ENCODE measurements at places on chromosomes 2 and 18.

GRCh38 chr2:10165861-10166675 is 43.5 kb downstream of the RRM2 start:
- no peaks in the 10 kb centered on the region for H3K27me3 ChIP-seq
- H3K27ac ChIP-seq = no peak overlapping the region
- H3K4me1 ChIP-seq = peaks cover 41% of the 10 kb centered on the region
- H3K4me3 ChIP-seq = no peak overlapping the region
- H3K36me3 ChIP-seq = no peaks in the 10 kb centered on the region
- no peak for DNase-seq

DNA sequence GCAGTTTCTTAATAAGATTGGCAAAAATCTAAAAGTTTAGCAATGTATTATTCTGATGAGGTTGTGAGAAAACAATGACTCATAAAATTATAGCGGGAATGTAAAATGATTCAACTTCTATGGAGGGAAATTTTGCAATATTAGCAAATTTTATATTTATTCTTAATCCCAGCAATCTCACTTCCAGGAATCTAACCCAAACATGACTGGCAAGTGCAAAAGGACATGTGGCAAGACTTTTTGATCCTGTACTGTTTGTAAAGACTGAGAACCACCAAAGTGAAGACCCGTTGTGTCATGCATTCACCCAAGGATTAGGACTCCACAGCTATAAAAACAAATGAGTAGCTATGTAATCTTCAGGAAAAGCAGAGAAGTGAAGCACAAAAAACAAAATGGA is 234.8 kb upstream of the KYNU start:
- H3K4me1 ChIP-seq = no peaks in the 10 kb centered on the region
- DNase-seq = no peak
- no peaks in the 10 kb centered on the region for H3K27me3 ChIP-seq
- no peak overlapping the region for H3K27ac ChIP-seq
- H3K4me3 ChIP-seq = no peak overlapping the region
- H3K36me3 ChIP-seq = peaks cover 7% of the 10 kb centered on the region

DNA sequence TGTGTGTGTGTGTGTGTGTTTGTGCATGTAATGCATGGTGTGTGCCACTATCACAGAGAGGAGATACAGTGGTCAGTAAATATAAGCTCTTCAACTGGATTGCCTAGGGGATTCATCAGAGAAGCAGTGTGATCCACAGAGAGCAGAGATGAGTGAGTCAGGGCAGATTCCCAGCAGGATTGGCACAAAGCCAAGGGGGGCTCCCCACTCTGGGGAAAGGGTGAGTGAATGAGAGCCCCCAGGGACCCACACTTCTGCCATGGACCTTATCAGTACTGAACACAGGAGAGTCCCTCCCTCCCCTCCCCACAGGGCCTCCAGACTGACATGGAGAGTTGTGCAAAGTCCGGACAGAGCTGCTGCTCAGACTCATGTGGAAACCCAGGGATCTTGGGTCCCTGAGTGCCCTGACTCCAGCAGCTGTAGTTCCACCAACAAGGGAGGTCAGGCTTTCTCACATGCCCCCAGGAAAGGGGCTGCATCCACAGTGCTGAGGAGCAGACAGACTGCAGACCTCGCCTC is 748.8 kb downstream of the NR4A2 start:
- H3K4me1 ChIP-seq = no peaks in the 10 kb centered on the region
- H3K27ac ChIP-seq = no peak overlapping the region
- H3K36me3 ChIP-seq = no peaks in the 10 kb centered on the region
- no peak for DNase-seq

- H3K4me3 ChIP-seq = peak overlapping the region; percentile 6
- no peak overlapping the region for H3K27ac ChIP-seq
- peaks cover 20% of the 10 kb centered on the region for H3K36me3 ChIP-seq
Observed at GRCh38 chr18:8765783-8766463, 60.6 kb downstream of the MTCL1 start.

DNA sequence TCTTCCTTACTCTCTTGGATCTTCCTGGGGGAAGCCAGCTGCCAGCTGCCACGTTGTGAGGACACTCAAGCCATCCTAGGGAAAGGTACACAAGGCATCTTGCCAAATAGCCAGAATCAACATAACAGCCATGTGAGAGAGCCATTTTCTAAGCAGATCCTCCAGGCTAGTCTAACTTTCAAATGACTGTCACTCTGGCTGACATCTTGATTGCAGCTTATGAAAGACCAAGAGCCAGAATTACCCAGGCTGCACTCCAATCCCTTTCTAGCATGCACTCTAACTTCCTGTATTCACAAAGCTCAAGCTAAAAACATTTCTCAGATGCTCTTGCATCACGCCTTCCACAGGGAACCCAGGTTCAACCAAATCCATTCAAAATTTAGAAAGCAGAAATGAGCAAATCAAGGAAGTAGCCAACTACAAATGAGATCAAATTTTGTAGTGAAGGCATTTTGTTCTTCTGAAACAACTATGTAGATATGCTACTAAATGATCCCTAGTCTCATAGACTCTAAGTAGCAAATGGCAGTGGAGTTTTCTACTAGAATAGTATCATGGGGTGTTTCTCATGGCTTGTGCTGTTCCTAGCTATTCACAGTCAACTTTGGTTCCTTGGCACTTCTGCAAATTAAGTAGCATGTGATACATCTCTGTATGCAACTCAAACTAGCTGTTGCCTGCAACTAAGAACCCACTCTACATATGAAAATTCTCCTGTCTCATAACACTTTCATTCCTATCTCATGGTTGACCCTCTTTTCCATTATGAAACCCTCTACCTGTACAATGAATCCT is 281.9 kb downstream of the ZEB2 start:
- H3K27me3 ChIP-seq = no peaks in the 10 kb centered on the region
- H3K4me3 ChIP-seq = no peak overlapping the region
- H3K36me3 ChIP-seq = no peaks in the 10 kb centered on the region
- H3K27ac ChIP-seq = no peak overlapping the region
- H3K4me1 ChIP-seq = peaks cover 54% of the 10 kb centered on the region

DNA sequence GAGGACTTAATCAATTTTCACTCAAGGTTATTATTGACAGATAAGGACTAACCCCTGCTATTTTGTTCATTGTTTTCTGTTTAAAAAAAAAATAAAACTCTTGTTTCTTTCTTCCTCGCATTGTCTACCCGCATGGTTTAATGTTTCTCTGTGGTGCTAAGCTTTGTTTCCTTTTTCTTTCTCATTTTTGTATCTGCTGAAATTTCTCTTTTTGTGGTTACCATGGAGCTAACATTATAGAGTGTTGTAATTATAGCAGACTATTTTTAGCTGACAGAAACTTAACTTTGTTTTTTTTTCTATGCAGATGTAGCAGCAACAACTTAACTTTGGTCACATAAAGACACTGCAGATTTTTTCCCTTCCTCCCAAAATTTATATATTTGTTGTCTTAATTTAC is 43.1 kb upstream of the CHN1 start:
- H3K4me3 ChIP-seq = no peak overlapping the region
- no peak for DNase-seq
- H3K27me3 ChIP-seq = no peaks in the 10 kb centered on the region
- no peak overlapping the region for H3K27ac ChIP-seq

DNA sequence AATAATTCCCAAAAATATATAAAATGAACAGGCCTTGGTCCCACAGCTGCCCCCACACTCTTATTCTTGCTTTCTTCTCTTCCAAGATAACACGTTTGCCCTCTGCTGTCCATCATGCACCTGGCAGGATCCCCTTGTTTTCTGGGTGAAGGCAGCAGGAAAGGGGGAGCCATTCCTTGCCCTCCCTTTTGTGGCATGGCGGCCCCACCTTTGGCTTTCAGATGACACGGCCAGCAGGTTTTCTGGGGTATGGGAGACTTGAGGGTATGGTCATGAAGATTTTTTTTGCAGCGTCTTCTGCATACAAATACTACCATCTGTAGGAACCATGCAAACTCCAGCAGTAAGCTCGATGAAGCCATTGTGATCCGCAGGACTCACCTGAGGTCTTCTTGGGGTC is 118.8 kb downstream of the MAPK4 start:
- no peaks in the 10 kb centered on the region for H3K36me3 ChIP-seq
- DNase-seq = no peak
- peaks cover 11% of the 10 kb centered on the region for H3K4me1 ChIP-seq
- no peak overlapping the region for H3K27ac ChIP-seq

DNA sequence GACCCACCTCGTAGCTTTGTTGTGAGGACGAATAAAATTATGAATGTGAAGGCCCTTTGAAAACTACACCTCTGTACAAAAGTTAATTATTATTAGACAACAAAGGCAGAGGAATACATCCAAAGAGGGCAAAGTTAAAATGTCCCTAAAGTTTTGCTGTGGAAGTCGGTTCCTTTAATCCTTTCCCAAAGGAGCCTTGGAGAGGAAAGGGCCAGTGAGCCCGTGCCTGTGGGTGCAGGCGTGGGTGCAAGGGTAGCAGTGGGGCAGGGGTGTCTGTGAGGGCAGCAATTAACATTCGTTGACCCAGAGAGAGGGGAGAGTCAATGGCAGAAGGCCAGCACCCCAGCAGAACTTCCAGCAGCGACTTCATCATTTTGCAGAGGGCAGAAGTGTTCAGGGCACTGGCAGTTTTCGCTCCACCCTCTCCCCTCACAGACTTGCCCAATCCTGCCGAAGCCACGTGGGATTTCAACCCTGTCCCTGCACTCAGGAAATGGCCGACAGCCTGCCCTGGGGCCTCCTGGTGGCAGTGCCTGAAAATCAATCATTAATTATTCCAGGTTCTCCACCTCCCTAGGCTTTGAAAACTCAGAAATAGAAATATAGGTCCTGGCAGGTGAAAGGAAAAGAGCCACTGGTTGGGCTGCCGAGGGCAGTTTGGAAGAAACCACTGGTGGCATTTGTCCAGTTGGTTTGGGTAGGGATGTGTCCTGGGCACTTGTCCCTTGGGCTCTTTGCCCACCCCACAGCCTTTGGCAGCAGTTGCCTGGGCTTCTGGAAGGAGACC is 4.2 kb upstream of the PAX8 start:
- peaks cover 86% of the 10 kb centered on the region for H3K27me3 ChIP-seq
- DNase-seq = no peak
- H3K36me3 ChIP-seq = no peaks in the 10 kb centered on the region
- no peak overlapping the region for H3K4me3 ChIP-seq
- no peak overlapping the region for H3K27ac ChIP-seq

DNA sequence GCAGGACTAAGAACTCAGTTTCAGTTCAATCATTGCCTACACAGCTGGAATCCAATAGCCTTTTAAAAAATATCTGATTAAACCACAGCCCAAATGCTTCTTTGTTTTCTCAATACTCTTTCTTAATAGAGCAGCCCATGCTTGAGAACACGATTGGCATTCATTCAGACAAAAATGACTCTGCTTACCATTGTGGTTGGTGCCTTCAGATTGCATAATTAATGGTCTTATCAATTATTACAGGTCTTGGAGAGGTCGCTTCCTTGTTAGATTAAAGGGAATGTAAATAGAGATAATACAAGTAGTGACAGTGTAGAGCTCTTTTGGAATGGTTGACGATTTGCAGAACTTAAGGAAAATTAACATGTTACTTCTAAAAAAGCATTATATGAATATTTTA is 107.2 kb downstream of the RNF152 start:
- H3K4me3 ChIP-seq = no peak overlapping the region
- no peak for DNase-seq
- peaks cover 5% of the 10 kb centered on the region for H3K36me3 ChIP-seq
- peaks cover 20% of the 10 kb centered on the region for H3K4me1 ChIP-seq
- H3K27me3 ChIP-seq = no peaks in the 10 kb centered on the region

GRCh38 chr2:60998628-60999545 is 18.6 kb upstream of the PEX13 start:
- H3K4me1 ChIP-seq = no peaks in the 10 kb centered on the region
- no peak for DNase-seq
- no peak overlapping the region for H3K27ac ChIP-seq
- H3K27me3 ChIP-seq = no peaks in the 10 kb centered on the region
- no peak overlapping the region for H3K4me3 ChIP-seq
- H3K36me3 ChIP-seq = no peaks in the 10 kb centered on the region

DNA sequence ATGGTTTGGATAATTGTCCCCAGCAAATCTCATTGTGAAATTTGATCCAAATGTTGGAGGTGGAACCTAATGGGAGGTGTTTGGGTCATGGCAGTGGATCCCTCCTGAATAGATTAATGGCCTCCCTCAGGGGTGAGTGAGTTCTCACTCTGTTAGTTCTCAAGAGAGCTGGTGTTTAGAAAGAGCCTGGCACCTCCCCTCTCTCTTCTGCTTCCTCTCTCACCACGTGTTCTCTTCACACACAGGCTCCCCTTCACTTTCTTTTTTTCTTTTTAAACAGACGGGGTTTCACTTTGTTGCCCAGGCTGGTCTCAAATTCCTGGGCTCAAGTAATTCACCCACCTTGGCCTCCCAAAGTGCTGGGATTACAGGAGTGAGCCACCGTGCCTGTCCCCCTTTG is 111.6 kb upstream of the LTBP1 start:
- H3K36me3 ChIP-seq = peaks cover under 1% of the 10 kb centered on the region
- no peaks in the 10 kb centered on the region for H3K27me3 ChIP-seq
- H3K27ac ChIP-seq = peak overlapping the region; percentile 65
- peaks cover 59% of the 10 kb centered on the region for H3K4me1 ChIP-seq
- no peak for DNase-seq

- no peaks in the 10 kb centered on the region for H3K4me1 ChIP-seq
- no peak overlapping the region for H3K27ac ChIP-seq
- no peak overlapping the region for H3K4me3 ChIP-seq
- no peaks in the 10 kb centered on the region for H3K36me3 ChIP-seq
- DNase-seq = no peak
- H3K27me3 ChIP-seq = peaks cover 14% of the 10 kb centered on the region
Observed at GRCh38 chr2:233982421-233983121, 65.4 kb downstream of the TRPM8 start.

GRCh38 chr2:569681-570080 is 107.5 kb downstream of the TMEM18 start:
- H3K4me1 ChIP-seq = peaks cover 4% of the 10 kb centered on the region
- no peak overlapping the region for H3K27ac ChIP-seq
- H3K36me3 ChIP-seq = no peaks in the 10 kb centered on the region
- no peak overlapping the region for H3K4me3 ChIP-seq

DNA sequence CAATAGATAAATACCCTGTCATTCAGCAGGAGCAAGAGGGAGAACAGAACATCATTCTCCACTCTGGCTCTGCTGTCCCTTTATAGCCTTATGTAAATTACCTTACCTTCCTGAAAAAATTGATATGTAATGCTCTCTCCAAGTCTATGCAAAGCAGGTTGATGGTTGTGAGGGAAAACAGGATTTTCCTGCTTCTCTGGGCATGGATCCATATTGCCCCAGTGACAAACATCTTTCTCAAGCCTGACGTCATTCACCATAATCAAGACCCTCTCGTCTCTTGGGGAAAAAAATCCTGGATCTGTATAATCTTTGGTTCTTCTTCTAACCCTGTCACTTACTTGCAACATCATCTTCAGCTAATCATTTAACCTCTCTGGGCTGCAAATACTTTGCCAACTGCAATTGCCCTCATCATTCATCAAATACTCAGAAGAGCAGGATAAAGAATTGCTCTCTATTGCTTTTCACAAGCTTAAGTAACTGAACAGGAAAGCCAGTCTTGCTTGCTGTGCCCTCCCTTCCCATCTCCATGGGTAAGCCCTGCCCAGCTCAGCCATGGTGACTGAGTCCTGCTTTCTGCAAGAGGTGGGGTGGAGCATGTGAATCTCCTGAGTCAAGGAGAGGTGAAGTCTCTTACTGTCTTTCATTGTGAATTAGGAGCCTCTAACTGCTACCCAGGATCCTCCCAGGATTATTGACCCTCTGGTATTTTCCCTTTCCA is 123.7 kb upstream of the KLF7 start:
- DNase-seq = no peak
- H3K27me3 ChIP-seq = peaks cover 3% of the 10 kb centered on the region
- no peaks in the 10 kb centered on the region for H3K36me3 ChIP-seq
- no peak overlapping the region for H3K4me3 ChIP-seq
- peaks cover 24% of the 10 kb centered on the region for H3K4me1 ChIP-seq
- H3K27ac ChIP-seq = no peak overlapping the region
